ENCODE measurements at places on chromosomes 13 and 19.
A peak's percentile ranks its signal among the peaks of the same experiment; 100 is the strongest.

GRCh38 chr13:59479629-59480028 is 684.1 kb downstream of the DIAPH3 start:
- DNase-seq: no peak

GRCh38 chr13:51251480-51251879 is 29.3 kb downstream of the FAM124A start:
- DNase-seq: no peak

GRCh38 chr19:2633693-2634075 is 68.8 kb downstream of the GNG7 start:
- no peak for DNase-seq

DNA sequence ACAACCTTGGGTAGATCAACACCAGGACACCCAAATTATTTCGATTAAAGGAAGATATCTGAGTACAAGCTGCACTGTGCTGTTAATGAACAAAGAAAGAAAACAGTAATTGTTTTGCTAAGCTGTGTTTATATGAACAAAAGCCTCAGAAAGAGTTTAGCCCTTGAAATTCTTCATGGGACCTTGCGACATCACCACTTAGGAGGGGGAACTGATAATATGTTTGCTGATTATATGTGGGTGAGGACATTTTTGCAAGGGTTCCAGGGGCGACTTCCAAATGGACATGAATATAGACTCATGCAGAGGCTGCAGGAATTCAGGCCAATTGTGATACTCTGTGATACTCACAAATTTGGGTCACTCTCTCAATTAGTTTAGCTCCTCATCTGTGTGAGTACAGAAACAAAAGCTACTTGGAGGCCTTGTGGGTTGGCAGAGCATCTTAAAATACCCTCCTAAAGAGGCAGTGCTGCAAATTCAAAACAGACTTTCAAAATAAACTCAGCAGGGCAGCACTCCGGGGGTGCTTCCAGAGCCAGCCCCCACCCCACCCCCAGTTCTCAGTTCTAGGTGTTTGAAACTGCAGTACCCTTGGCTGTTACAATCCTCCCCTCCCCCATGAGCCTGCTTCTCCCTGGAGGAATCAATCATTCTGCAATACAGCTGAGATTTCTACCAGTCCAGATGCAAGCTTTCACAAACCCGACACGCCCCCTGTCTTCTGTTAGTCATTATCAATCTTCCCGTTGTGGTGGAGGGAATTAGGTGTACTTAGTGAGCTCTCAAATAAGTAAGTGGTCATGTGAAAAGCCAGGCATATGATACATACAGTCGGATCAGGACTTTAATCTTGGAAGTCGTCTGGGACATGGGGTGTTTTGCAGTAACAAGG is 97.0 kb upstream of the MBNL2 start:
- DNase-seq: peak; percentile 81

DNA sequence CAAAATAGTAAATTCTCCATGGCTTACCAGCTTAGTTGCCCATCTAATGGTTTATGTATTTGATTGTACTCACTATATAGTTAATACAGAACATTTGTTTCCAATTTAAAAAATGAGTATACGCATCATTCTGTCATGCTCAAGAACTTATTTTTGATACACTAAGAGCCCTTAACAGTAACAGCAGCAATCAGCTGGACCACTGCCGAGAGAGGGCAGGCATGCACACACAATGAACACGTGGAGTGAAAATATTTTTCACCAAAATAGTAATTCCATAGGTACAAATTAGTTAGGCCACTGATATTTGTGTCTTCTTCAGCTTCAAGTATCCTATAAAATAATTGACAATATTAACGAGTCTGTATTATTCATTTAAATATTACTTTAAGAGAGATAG is 109.9 kb downstream of the KLF12 start:
- DNase-seq: no peak

GRCh38 chr13:36998624-36999041 is 507 bp downstream of the ALG5 start:
- DNase-seq: no peak

- DNase-seq: no peak
Measured at GRCh38 chr19:47486900-47487299, 2.9 kb upstream of the KPTN start.

GRCh38 chr19:33624586-33624985 is 2.8 kb downstream of the CHST8 start:
- no peak for DNase-seq

GRCh38 chr19:963486-963951 is 20.6 kb upstream of the WDR18 start:
- DNase-seq: no peak

Data from COLO829 (cell line).